ENCODE measurements at places on chromosomes 5 and 9. TPM values are rescaled to one million over a fixed set of nuclear protein-coding genes. Genes with fewer than 3 reads are reported as not detected.
A peak's percentile ranks its signal among the peaks of the same experiment; 100 is the strongest.

The SLC36A2 gene
- not detected for total RNA-seq

The ISL1 gene
- not detected for total RNA-seq

The ABLIM3 gene
- total RNA-seq = 7.4 TPM

The TAF11L10 gene
- not detected for total RNA-seq

The CER1 gene
- not detected for total RNA-seq

The RMI1 gene
- 8.0 TPM for total RNA-seq

GRCh38 chr5:57817924-57818323, 335.3 kb upstream of the ACTBL2 start:
- DNase-seq = no peak
- H3K4me1 ChIP-seq = peaks cover 27% of the 10 kb centered on the region
- H3K27me3 ChIP-seq = no peaks in the 10 kb centered on the region

- no peak overlapping the region for H3K27ac ChIP-seq
- H3K4me1 ChIP-seq = no peaks in the 10 kb centered on the region
- no peaks in the 10 kb centered on the region for H3K27me3 ChIP-seq
- H3K4me3 ChIP-seq = no peak overlapping the region
- DNase-seq = no peak
- H3K36me3 ChIP-seq = no peaks in the 10 kb centered on the region
These were observed 7.6 kb upstream of the ALDH1A1 start for GRCh38 chr9:72960446-72960845.

GRCh38 chr5:149268928-149269557, 2.6 kb upstream of the AFAP1L1 start:
- peaks cover 15% of the 10 kb centered on the region for H3K27me3 ChIP-seq
- H3K4me1 ChIP-seq = peaks cover 11% of the 10 kb centered on the region
- no peaks in the 10 kb centered on the region for H3K36me3 ChIP-seq
- no peak overlapping the region for H3K4me3 ChIP-seq

- no peak overlapping the region for H3K4me3 ChIP-seq
- no peaks in the 10 kb centered on the region for H3K36me3 ChIP-seq
- peaks cover 6% of the 10 kb centered on the region for H3K27me3 ChIP-seq
- no peak overlapping the region for H3K27ac ChIP-seq
- H3K4me1 ChIP-seq = no peaks in the 10 kb centered on the region
- no peak for DNase-seq
These were observed 32.4 kb downstream of the LHX3 start for GRCh38 chr9:136172412-136173079.

GRCh38 chr5:143056792-143057579, 286.8 kb downstream of the ARHGAP26 start:
- H3K4me1 ChIP-seq = peaks cover 65% of the 10 kb centered on the region
- H3K27ac ChIP-seq = peak overlapping the region; percentile 67
- DNase-seq = no peak
- no peaks in the 10 kb centered on the region for H3K27me3 ChIP-seq

DNA sequence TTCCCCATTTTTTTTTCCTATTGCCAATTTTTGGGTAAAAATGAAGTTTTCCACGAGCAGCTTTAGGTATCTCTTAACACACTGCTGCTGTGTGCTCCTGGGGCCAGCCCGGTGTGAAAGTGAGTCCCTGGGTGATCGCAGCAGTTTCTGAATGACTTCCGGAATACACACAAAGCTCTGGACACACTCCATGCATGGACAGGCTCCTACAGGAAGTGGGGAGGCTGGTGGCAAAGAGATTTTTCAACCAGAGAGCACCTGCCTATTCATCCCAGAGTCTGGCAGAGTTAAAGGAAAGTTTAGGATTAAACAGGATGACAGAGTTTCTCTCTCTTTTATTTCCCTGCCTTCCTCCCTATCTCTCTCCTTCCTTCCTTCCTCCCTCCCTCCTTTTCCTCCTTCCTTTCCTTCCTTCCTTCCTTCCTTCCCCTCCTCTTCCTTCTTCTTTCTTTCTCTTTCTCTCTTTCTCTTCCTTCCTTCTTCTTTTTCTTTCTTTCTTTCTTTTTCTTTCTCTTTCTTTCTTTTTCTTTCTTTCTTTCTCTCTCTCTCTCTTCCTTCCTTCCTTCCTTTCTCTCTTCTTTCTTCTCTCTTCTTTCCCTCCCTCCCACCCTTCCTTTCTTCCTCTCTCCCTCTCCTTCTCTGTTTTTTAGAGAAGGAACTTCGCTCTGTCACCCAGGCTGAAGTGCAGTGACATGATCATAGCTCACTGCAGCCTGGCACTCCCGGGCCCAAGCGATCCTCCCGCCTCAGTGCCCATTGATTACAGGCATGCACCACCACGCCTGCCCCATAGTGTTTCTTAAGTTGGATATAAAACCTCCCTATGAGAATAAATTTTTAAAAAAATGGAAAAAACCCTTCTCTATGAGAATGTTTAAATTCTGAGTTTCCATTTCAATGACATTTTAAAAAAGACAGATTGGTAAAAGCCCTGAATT, 38.7 kb upstream of the UBTD2 start:
- H3K27ac ChIP-seq = no peak overlapping the region
- H3K4me3 ChIP-seq = no peak overlapping the region
- no peaks in the 10 kb centered on the region for H3K36me3 ChIP-seq
- H3K4me1 ChIP-seq = peaks cover 13% of the 10 kb centered on the region

- H3K36me3 ChIP-seq = peaks cover 17% of the 10 kb centered on the region
- peak overlapping the region; percentile 7 for H3K27ac ChIP-seq
- no peaks in the 10 kb centered on the region for H3K27me3 ChIP-seq
- no peak for DNase-seq
- H3K4me3 ChIP-seq = no peak overlapping the region
These were observed 85.1 kb downstream of the TRIO start for GRCh38 chr5:14228219-14228618.

GRCh38 chr9:87796196-87796595, 70.3 kb downstream of the CTSL start:
- no peaks in the 10 kb centered on the region for H3K27me3 ChIP-seq
- no peak for DNase-seq
- H3K4me1 ChIP-seq = peaks cover 23% of the 10 kb centered on the region
- no peaks in the 10 kb centered on the region for H3K36me3 ChIP-seq
- no peak overlapping the region for H3K27ac ChIP-seq

DNA sequence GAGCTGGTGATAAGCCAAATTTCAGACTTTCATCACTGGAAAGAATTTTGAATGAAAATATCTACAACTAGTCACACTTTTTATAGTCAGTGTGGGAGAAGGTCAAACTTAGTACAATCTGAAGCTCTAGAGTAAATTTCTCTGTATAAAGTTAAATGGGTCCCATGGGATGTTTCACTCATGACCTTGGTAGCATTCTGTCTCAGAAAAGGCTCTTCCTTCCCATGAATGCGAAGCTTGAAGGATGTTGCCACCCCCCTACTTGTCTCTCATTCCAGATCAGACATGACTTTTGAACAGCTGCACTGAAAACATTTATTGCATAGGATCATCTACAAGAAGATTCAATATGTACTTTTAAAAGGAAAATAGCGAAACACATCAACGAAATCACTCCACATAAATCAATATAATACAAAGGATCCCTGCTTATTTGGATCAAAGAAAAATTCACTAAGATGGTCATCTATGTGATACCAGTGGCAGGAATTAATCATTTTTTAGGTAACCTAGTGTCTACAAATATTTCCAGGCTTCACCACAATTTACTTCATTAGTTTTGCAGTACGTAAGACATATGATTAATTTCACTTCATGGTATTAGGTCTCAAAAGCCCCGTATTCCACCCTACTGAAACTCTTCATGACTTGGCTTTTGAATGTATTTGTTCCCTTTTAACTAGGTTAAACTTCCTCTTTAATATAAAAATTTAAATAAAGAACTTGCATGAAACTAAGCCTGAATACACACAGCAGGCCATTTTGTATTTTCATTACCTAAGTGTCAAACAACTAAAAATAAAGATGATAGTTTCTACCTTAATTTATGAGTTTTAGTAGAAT, 4.4 kb downstream of the ST8SIA4 start:
- H3K4me3 ChIP-seq = no peak overlapping the region
- H3K4me1 ChIP-seq = peaks cover 26% of the 10 kb centered on the region
- H3K27me3 ChIP-seq = peaks cover 2% of the 10 kb centered on the region
- no peak overlapping the region for H3K27ac ChIP-seq
- DNase-seq = no peak

GRCh38 chr9:126411225-126411947, 84.8 kb downstream of the MVB12B start:
- H3K4me1 ChIP-seq = peaks cover 18% of the 10 kb centered on the region
- peak overlapping the region; percentile 66 for H3K4me3 ChIP-seq
- no peaks in the 10 kb centered on the region for H3K27me3 ChIP-seq
- peak overlapping the region; percentile 77 for H3K27ac ChIP-seq
- peak; percentile 77 for DNase-seq

DNA sequence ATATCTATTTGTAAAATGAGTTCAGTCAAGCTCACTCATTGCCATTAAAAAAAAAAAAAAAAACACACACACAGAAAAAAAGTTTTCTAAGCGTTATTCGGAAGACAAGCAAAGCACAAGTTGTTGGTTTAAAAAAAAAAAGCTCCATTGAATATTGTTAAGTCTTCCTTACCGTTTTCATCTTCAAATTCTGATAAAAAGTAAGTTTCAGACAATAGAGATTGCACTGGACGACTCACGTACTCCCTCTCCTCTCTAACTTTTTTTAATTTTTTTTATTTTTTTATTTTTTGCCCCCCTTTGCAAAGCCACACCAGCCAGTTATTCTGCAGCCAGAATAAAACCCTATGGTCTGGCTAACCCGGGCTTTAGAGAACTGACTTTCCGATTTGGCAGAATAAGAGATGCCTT, 544 bp downstream of the ADAMTS6 start:
- DNase-seq = no peak
- H3K27ac ChIP-seq = peak overlapping the region; percentile 96
- no peaks in the 10 kb centered on the region for H3K27me3 ChIP-seq
- peaks cover 19% of the 10 kb centered on the region for H3K4me1 ChIP-seq

DNA sequence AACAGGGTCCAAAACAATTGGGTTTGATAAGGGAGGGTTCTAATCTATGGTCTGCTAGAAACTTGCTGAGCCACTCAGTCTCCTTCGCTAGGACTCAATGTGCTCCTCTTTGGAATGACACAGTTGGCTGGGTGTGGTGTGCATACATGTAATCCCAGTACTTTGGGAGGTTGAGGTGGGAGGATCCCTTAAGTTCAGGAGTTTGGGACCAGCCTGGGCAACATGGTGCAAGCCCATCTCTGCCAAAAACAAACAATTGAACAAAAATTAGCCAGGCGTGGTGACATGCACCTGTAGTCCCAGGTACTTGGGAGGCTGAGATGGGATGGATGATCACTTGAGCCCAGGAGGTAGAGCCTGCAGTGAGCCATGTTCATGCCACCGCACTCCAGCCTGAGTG, 2.7 kb upstream of the KIF4B start:
- no peak overlapping the region for H3K27ac ChIP-seq
- DNase-seq = no peak
- no peaks in the 10 kb centered on the region for H3K4me1 ChIP-seq
- no peak overlapping the region for H3K4me3 ChIP-seq
- H3K36me3 ChIP-seq = no peaks in the 10 kb centered on the region

DNA sequence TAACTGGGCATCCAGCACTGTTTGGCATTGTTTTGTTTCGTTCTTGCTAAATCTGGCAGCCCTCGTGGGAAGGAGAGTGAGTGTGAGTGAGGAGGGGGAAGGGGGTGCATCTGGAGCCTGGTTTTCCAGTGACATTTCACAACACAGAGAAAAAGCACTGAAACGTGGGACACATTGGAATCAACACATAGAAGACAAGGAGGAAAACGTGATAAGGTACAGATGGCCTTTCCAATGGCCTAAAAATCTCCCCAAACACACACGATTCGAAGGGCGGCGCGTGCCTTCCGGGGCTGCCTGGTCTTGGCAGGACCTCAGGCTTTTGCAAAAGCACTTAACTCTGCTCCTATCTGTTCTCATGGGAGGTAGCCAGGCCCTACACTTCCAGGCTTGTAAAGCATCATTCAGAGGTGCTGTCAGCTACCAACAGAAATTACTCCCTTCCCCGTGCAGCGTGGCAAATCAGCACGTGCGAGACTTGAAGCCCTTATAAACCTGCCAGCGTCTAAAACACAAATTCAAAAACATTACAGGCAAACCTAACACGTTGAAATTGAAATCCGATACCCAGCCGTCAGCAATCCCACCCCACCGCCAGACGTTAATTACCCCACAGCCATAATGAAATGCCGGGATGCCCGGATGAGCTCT, 129.4 kb downstream of the OLFM1 start:
- no peak overlapping the region for H3K4me3 ChIP-seq
- no peaks in the 10 kb centered on the region for H3K36me3 ChIP-seq
- peaks cover 18% of the 10 kb centered on the region for H3K27me3 ChIP-seq
- DNase-seq = peak; percentile 66
- H3K27ac ChIP-seq = no peak overlapping the region

- peak; percentile 76 for DNase-seq
- H3K4me3 ChIP-seq = no peak overlapping the region
- H3K4me1 ChIP-seq = no peaks in the 10 kb centered on the region
- no peaks in the 10 kb centered on the region for H3K36me3 ChIP-seq
- no peak overlapping the region for H3K27ac ChIP-seq
These were observed 14.1 kb downstream of the MAN2A1 start for GRCh38 chr5:109703829-109704228.

- no peak for DNase-seq
- H3K36me3 ChIP-seq = peaks cover 4% of the 10 kb centered on the region
- H3K4me3 ChIP-seq = no peak overlapping the region
- H3K27me3 ChIP-seq = no peaks in the 10 kb centered on the region
- peaks cover 17% of the 10 kb centered on the region for H3K4me1 ChIP-seq
These were observed 40.1 kb downstream of the DCAF10 start for GRCh38 chr9:37840560-37841194.

DNA sequence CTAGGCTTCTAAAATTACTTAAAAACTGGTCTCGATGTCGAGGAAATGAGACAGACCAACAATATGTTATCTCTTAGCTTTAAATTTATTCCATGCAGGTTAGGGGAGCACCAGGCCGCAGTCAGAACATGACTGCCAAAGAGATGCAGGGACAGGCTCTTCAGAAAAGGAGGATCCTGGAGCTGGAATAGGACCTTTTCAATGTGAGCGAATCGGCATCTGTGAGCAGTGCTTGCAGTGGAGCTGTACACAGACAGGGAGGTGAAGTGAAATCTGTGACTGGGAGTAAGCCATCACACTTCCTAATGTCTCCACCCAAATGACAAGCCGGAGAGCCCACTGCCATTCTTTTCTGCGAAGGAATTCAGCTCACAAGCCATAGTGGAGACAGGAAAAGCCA, 78.2 kb downstream of the EFNA5 start:
- H3K4me3 ChIP-seq = no peak overlapping the region
- no peak overlapping the region for H3K27ac ChIP-seq
- no peaks in the 10 kb centered on the region for H3K27me3 ChIP-seq
- H3K36me3 ChIP-seq = no peaks in the 10 kb centered on the region
- peaks cover 4% of the 10 kb centered on the region for H3K4me1 ChIP-seq

GRCh38 chr5:125370461-125371205, 624.2 kb upstream of the ZNF608 start:
- no peaks in the 10 kb centered on the region for H3K27me3 ChIP-seq
- peak; percentile 78 for DNase-seq
- H3K27ac ChIP-seq = no peak overlapping the region
- H3K4me3 ChIP-seq = no peak overlapping the region

DNA sequence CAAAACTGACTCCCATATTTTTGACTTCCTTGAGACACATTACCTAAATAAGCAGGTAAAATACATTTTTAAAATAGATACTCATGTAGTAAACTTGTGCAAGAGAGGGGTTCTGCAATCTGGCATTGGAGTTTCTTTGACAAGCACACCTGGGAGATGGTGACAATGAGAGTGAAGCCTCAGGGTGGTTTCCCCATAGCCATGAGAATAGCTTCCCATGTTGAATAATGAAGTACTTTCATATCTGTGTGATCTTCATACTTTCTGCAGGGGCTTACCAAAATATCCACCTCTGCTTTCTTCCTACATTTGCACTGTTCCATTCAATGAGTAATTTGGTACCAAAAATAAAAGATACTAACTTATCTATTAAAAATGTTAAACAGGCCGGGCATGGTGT, 44.7 kb upstream of the VCAN start:
- no peak for DNase-seq
- no peaks in the 10 kb centered on the region for H3K27me3 ChIP-seq
- H3K4me3 ChIP-seq = no peak overlapping the region
- H3K4me1 ChIP-seq = no peaks in the 10 kb centered on the region
